Renal pelvis (tissue), 12 donors: ENCODE measurements at places on chromosomes 4 and X. TPM values are rescaled to one million over a fixed set of nuclear protein-coding genes. Genes with fewer than 3 reads are reported as not detected.
A peak's percentile ranks its signal among the peaks of the same experiment; 100 is the strongest.

GRCh38 chrX:15909605-15910004 is 55.0 kb upstream of the AP1S2 start:
- no peak for DNase-seq

DNA sequence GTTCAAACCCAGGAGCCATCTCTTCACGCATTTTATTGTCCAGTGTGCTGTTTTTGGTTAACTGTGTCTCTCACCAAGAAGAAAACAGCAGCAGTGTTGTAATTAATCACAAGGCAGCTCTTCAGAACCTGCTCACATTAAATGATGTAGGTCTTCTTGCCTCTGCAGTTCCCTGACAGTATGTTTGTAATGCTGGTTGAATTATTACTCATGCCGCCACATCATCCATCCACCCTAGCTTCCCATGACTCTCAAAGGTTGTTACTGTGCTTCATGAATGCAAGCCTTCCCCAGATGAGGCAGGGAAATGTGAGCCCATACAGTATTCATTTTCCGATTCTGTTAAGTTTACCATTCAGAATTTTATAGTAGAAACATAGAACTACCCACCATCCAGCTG is 17.4 kb downstream of the TLR10 start:
- DNase-seq: no peak

DNA sequence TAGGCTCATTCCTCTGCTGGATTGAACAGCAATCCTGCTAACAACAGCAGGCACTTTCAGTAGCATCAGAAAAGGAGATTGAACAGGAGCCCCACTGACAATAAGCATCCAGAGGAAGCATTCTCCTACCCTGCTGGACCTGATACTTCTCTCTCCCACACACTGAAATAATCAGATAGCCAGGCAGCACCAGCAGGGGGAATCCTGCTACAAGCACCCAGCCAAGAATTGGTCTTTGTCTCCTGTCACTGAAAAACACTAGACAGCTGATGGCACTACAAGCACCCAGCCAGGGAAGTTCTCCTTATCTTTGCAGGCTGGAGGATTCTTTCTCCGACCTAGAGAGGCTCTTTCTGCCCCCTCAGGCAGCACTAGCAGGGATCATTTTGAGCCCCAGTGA is 444.3 kb upstream of the GRIA3 start:
- no peak for DNase-seq

GRCh38 chrX:109660435-109661143 is 35.6 kb upstream of the KCNE5 start:
- DNase-seq: no peak

- no peak for DNase-seq
Observed at GRCh38 chrX:19643203-19643602, 127.9 kb upstream of the MAP3K15 start.

DNA sequence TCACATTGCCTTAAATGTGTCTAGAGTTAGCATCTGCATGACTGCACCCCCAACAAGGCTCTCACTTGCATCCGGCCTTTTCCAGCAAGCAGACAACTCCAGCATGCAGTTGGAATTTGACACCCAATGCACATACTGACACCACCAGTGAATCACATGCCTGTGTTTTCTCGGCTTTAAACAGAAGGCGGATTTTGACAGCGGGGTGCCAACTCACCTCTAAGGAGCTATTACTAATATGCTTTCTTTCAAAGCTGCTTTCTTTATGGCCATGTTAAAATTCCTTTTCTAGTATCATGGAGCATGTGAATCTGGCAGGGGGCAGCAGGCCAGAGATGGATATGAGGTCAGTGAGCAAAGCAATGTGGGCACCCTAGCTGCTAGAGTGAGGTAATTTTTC is 78.0 kb upstream of the CLNK start:
- peak; percentile 65 for DNase-seq

The HSD17B13 gene
- 0.55 TPM for polyA plus RNA-seq

The MAGEA2 gene
- not detected for polyA plus RNA-seq

- no peak for DNase-seq
Observed at GRCh38 chr4:152256996-152257395, 278.9 kb downstream of the FBXW7 start.

- DNase-seq: no peak
Observed at GRCh38 chr4:108906866-108907367, 144.1 kb upstream of the ETNPPL start.

GRCh38 chr4:56226579-56226978 is 160.7 kb downstream of the AASDH start:
- DNase-seq: no peak

DNA sequence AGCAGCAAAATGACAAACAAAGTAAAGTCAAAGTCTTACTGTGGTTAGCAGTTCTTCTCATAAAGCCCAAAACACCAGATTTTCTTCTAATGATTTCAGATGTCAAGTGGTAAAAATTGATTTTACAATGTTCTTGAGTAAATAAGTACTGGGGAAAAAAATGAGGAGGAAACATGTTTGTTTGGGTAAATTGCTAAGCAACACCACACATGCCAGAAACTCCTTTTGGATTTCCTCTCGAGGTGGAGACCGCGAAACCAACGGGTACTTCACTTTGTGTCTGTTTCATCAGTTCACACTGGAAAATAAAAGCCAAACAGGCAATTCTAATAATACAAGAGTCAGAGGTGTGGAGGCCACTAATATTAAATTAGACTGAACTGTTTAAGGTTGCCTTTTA is 4.6 kb upstream of the PKD2 start:
- DNase-seq: no peak

DNA sequence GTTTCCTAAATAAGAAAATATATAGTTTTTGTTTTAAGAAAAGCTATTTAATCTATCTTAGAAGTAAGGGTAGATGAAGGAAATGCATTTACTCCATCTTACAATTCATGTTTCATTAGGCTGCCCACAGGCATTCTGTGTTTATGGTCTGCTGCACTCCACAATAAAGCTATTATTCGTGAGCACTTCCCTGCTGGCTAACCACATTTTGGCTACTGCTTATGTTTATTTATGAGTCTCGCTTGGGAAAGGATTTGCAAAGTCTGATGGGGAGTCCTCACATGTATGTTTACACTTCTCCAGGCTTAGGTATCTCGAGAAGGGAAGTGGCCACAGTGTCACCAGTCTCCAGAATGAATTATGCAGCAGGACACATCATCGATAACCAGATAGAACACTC is 260.8 kb upstream of the VCX start:
- peak; percentile 4 for DNase-seq

- DNase-seq: no peak
Observed at GRCh38 chr4:129345609-129346008, 249.7 kb downstream of the C4orf33 start.

GRCh38 chr4:156953001-156953400 is 18.6 kb downstream of the PDGFC start:
- no peak for DNase-seq

- no peak for DNase-seq
Observed at GRCh38 chr4:181933471-181933870, 309.7 kb upstream of the TENM3 start.

DNA sequence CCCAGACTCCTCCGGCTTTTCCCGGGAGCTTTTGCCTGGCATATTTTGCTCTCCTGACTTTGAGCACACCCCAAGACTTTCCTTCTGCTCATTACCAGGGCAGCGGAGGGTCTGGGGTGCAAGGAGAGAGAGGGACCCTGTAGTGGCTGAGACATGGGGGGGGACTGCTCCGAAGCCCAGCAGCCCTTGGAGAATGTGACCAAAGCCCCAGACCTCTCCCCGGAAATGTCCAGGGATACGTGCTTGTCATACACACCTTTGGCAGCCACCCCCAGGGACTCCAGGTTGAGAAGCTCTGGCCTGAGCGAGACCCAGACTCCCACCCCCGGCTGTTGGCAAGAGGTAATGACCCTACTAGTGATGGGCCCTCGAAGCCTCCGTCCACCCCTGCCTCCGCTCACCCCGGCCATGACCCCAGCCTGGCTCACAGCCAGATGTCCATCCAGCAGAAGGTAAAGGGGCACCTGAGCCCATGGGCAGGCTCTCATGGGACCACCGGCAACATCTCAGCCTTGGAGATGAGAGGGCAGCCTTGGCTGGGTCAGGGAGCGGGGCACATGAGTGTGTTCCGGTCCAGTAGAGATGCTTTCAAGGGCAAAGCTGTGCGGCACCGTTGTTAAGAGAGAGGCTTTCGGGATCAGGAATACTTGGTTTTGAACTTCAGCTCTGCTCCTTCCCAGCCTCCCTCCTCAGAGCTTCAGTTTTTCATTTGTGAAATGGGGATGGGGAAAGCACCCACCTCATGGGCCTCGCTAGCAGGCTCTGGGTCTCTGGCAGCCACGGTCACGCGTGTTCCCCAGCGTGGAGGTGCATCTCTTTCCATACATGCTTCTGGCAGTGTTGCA is 2.0 kb downstream of the PSAPL1 start:
- no peak for DNase-seq

DNA sequence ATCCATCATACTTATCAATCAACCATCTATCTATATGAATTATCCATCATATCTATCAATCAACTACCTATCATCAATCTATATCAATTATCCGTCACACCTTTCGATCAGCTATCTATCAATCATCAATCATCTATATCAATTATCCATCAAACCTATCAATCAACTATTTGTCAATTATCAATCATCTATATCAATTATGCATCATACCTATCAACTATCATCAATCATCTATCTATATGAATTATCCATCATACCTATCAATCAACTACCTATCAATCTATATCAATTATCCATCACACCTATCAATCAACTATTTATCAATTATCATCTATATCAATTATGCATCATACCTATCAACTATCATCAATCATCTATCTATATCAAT is 70.6 kb upstream of the PPP2R3B start:
- no peak for DNase-seq

DNA sequence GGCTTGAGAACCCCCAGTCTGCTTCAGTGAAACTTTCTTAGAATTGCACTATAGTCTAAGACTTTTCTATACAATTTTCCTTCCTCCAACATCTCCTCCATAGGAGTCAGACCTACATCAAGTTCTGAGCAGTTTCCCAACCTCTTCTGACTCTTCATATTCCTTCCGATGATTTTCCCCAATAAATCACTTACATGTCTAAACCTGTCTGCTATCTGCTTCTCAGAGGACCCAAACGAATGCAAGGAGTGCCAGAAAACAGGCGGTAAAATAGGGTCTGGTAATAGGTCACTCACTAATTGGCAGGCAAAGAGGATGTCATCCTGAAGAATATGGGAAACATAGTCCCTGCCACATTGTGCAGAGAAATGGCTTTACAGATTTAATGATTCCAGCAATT is 153.9 kb downstream of the PCDH18 start:
- DNase-seq: no peak

- no peak for DNase-seq
Observed at GRCh38 chr4:120718979-120719566, 203.5 kb downstream of the PRDM5 start.

DNA sequence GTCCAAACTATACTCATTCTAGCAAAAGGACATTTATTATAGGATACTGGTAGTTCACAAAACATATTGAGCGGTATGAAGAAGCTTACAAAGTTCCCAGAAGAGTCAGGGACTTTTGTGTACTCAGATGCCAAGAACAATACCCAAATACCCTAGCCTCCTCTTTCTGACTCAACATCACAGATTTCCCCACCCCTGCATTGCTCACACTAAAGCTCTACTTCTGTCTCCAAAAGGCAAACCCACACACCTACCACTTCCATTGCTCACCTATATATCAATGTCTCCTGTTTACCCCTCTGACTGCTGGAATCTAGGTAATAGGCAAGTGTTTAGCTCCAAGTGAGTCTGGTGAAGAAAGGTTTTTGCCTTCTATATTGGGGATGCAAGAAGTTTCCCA is 100.7 kb upstream of the HCCS start:
- DNase-seq: no peak

The ERAS gene
- not detected for polyA plus RNA-seq

DNA sequence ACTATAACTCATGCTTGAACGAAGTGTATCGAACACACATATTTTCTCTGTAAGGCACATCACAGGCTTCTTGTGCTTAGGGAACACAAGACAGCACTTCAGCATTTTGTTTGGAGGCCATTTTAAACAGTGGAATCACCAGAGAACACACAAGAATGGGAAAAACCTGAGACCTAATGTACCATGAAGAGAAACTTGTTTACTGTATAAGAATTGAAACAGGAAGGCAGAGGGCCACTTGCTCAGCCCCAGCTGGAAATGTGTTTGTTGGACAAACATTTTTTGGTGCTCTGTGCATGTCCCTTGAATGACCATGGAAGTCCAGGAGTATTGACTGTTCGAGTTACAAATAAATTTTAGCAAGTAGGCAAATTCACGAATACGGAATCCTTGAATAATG is 47.5 kb downstream of the RAPGEF2 start:
- peak; percentile 31 for DNase-seq

DNA sequence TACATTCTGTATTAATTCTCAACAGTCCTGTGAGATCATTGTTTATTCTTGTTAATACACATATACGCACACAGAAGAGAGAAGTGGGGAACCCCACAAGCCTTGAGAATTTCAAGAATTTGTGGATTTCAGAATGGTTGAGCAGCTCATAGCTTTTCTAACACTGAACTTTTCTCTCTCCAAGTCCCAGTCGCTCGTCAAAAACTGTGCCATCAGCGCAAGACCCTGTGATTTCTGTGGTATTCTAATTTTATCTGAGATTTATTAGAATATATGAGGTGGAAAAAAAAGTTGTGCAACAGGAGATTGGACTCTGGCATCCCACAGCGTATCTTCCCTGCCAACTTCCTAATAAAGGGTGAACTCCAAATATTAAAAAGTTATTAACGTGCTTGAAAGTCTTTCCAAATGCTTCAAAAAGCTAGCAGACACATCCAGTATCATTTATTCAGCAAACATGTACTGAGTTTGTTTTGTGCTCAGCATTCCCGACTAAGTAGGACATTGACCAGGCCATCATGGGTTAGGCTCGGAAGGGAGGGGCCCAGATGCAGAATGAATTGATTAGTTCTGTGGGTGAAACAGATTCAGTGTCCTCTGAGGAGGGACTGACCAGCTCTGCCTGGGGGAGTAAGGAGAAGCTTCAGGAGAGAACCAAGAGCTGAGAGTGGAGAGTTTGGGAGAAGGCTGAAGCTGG is 165.6 kb downstream of the CBR4 start:
- DNase-seq: no peak

DNA sequence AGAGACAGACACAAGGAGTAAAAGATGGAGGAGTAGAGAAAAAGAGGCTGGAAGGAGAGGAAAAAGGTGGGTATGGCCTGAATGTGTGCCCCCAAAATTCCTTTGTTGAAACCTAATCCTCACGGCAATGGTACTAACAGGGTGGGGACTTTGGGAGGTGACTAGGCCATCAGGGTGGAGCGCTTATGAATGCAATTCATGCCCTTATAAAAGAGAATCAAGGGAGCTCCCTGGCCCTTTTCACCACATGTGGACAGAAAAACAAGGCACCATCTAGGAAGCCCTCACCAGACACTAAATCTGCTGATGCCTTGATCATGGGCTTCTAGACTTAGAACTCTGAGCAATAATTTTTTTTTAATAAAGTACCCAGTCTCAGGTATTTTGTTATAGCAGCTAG is 255.1 kb downstream of the NPFFR2 start:
- DNase-seq: no peak

DNA sequence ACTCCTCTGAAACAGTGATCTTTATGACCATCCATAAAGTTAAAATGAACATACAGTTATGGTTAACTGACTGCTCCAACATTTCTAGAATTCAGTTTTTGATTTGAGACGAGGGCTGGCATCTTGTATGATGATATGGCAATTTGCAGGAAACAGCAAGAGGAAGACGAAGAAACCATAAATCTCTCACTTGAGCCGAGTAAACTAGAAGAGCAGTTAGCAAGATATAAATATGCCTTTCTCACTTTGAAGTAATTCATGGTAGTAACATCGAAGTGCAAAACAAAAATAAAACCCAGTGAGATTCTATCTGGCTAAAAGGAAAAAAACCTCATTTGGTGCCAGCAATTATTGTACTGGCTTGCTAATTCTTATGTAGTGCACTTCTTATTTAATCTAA is 139.0 kb upstream of the SPRY1 start:
- peak; percentile 48 for DNase-seq
